ENCODE measurements at places on chromosomes 7 and 10.

- no peak for DNase-seq
Measured at GRCh38 chr10:29947701-29948060, 111.7 kb downstream of the JCAD start.

DNA sequence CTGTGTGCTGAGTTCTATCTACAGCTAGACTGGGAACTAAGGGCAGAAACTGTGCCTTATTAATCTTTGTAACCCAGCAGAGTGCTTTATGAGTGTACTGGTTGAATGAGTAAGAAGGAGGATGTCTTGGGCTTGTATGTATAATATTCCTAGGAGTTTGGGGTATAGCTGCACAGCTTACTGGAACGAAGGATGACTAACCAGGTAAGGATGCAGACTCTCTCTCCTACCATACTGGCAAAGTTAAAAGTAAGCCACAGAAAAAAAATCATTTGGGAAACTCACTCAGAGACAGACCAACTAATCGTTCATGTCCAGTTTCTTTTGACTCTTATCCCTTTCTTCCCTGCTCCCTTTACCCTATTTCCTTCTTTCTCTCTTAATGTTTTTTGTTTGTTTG is 1.4 kb upstream of the DHTKD1 start:
- peak; percentile 42 for DNase-seq

DNA sequence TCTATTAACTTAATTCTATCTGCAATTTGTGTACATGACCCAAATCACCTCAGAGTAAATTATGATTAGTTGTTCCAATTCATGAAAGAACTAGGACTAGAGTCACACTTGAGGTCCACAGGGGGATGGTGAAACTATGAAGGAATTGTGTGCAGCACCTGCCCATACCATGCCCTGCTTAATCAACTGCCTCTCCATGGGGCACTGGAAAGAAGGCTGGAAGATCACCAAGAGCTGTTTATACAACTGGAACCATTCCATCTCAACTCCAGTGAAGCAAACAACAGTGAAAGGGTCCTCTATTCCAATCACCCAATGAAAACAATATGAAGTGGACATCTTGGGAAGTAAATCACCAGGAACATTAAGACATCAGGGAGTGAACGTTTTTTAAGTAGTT is 98.7 kb upstream of the SEMA3D start:
- no peak for DNase-seq

GRCh38 chr7:143512488-143513340 is 35.0 kb downstream of the TAS2R41 start:
- DNase-seq: peak; percentile 35

- no peak for DNase-seq
Measured at GRCh38 chr10:123558651-123559050, 107.5 kb upstream of the GPR26 start.

GRCh38 chr10:48705401-48705938 is 20.8 kb downstream of the WDFY4 start:
- no peak for DNase-seq

- DNase-seq: no peak
Measured at GRCh38 chr10:117720931-117721835, 178.6 kb downstream of the EMX2 start.

GRCh38 chr7:770741-771166 is 43.7 kb upstream of the PRKAR1B start:
- no peak for DNase-seq

DNA sequence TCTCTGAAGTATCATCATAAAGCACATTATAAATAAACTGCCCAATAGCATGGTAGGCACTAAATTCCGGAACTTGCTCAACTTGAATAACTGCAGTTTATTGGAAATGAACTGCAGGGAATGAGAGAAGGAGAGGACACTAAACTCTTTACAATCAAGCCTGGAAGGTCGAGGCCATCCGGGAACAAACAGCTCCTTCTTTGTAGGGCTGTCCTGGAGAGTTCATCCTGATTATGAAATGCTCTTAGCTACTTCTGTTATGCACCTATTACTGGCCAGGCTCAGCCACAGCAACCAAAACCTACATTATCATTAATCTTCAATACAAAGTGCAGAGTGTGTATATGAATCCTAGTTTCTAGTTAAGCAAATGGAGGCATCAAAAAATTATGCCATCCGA is 64.7 kb downstream of the PPP1R17 start:
- DNase-seq: no peak

DNA sequence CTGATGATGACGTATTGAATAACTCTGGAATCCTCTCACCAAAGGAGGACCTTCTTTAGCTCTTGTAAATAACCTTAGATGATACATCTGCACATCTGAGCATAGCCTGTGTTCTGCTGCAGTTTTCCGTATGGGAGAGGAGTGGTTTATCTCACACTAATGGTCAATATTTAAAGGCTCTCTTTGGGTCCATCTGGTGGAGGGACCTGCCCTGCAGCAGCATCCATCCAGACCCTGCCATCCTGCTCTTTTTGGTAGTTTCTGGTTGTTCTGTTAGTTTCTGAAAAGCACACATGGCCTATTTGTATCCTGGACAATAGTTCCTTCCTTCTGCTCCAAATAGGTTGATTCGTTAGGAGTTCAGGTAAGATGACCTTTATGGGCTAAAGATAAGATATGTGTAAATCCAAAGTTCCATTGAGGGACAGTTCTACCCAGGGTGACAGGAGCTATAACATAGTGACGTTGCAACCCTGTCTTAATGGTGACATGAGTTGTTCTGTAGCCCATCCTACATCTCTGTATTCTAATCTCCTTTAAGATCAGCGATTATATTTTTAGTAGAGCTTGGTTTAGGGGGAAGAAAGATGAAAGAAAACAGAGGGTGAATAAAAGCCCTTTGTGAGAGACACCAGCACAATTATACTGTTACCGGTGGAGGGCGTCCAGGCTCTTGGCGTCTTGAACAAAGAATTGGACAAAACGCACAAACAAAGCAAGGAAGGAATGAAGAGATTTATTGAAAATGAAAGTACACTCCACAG is 60.0 kb upstream of the KLF14 start:
- DNase-seq: peak; percentile 24

DNA sequence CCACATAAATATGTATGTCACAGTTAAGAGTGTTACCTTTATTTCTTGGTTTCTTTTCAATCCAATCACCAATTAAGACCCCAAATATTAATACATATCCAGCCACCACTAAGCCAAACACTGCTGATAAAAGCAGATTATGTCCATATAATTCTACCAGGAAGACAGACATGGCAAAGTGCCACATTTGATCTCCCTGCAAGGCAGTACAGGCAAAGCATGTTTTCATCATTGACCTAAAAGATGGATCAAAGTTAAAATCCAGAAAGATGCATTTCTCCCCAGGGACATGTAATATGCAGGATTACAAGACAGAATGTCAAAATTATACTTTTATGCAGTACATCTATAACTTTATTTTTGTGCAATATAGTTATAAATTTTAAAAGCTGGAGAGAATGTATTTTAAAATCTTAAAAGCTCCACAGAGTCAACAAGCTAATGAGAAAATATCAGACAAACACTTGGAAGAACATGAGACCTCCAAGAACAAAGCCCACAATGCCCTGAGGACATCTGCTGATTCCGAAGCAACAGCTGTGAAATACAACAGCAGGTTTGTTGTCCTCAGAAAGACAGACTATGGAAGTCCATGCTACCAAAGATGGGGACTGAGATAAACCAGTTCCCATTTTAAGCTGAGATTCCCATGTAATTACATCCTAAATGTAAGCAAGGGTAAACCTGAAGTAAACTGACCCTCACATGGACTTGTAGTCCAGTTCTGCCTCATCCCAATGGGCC is 54.5 kb upstream of the TOMM7 start:
- DNase-seq: no peak

DNA sequence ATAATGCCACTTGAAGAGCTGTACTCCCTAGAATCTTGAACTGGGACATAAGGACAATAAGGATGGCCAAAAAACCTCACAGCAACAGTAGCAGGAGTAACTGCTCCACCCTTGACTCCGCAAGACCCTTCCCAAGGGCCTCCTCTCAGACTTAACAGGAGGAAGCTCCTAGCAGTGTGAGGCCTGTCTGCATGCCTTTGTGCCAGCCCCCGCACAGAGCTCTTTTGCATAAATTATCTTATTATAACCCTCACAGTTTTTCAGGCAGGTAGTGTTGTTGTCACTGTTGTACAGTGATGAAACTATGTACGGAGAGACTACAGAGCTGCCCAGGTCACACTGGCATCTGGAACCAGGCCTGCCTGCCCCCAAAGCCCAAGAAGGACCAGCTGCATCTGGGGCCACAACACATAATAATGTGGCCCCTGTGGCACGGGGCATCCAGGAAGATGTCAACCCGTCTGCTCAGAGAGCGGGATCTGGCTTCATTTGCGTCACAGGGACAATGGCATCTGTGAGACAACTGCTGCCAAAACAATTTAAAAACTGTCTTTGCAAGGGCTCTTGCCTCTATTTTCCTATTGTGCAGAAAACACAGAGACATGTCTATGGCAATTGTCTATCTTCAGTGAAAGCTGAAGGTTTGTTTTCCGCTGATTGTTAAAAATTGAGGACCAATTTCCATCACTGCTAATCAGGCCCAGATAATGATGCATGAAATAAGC is 249.3 kb upstream of the GRB10 start:
- no peak for DNase-seq

- no peak for DNase-seq
Measured at GRCh38 chr10:49165821-49166483, 22.2 kb downstream of the TMEM273 start.

- no peak for DNase-seq
Measured at GRCh38 chr7:1329261-1329660, 96.6 kb downstream of the UNCX start.

- DNase-seq: peak; percentile 74
Measured at GRCh38 chr7:117124591-117125220, 171.4 kb downstream of the ST7 start.

DNA sequence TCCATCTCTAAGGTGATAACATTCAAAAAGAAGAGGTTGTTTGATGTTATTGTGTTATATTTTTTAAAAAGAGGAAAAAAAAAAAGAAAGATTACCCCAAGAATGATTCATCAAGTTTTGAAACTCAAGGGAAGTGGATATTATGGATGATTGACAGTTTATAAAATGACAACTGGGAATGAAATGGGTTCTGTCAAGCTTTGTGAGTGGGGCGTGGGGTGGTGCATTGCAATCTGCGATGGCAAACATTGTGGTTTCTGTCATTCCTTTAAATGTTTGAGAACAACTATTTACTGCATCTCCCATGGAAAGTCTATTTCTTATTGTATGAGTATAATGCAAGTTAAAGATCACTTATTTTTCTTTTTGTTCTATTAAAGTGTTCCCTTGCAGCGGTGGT is 297.0 kb downstream of the CCDC3 start:
- DNase-seq: no peak
